Smooth muscle cell of the pulmonary artery (primary cell): ENCODE measurements at places on chromosomes 4 and X. TPM values are rescaled to one million over a fixed set of nuclear protein-coding genes. Genes with fewer than 3 reads are reported as not detected.

GRIA2 gene
- total RNA-seq, result 0.26 TPM in 1 of 2 replicates, not detected in the other

CTAG2 gene
- total RNA-seq, result not detected in 2 replicates

PRDM8 gene
- 4.9 and 6.8 TPM in 2 replicates for total RNA-seq

DKC1 gene
- 26.2 and 36.0 TPM in 2 replicates for total RNA-seq

NUDT9 gene
- total RNA-seq, result 12.7 and 14.7 TPM in 2 replicates

STIM2 gene
- total RNA-seq, result 6.1 and 9.4 TPM in 2 replicates

ETNPPL gene
- total RNA-seq, result not detected in 2 replicates

UGT2B11 gene
- total RNA-seq, result not detected in 2 replicates

ZNF518B gene
- total RNA-seq, result 28.7 and 28.9 TPM in 2 replicates

CPE gene
- 101 and 123 TPM in 2 replicates for total RNA-seq

SRPK3 gene
- 0.91 and 3.6 TPM in 2 replicates for total RNA-seq

PABPC4L gene
- 0.26 and 0.30 TPM in 2 replicates for total RNA-seq

FRG1 gene
- 9.6 and 10.5 TPM in 2 replicates for total RNA-seq

HCCS gene
- 20.3 and 23.5 TPM in 2 replicates for total RNA-seq

LIMCH1 gene
- 33.4 and 47.0 TPM in 2 replicates for total RNA-seq

FMR1NB gene
- not detected in 2 replicates for total RNA-seq

ANKRD50 gene
- 59.8 and 66.8 TPM in 2 replicates for total RNA-seq

BRS3 gene
- total RNA-seq, result not detected in 2 replicates

GPAT3 gene
- 0.72 and 14.1 TPM in 2 replicates for total RNA-seq

ZDHHC15 gene
- total RNA-seq, result 0.23 and 0.91 TPM in 2 replicates

CSAG2 gene
- total RNA-seq, result not detected in 2 replicates

WAS gene
- 0.13 TPM in 2 replicates for total RNA-seq

SH3RF1 gene
- total RNA-seq, result 34.4 and 38.3 TPM in 2 replicates

OTC gene
- not detected in 2 replicates for total RNA-seq

SLC49A3 gene
- 3.4 and 5.3 TPM in 2 replicates for total RNA-seq

PDE6B gene
- 0.39 and 0.79 TPM in 2 replicates for total RNA-seq

MED14 gene
- 21.8 and 27.4 TPM in 2 replicates for total RNA-seq

ACSL4 gene
- 124 and 170 TPM in 2 replicates for total RNA-seq

SYTL5 gene
- 2.2 and 2.9 TPM in 2 replicates for total RNA-seq

SPIN2A gene
- 0.53 and 0.85 TPM in 2 replicates for total RNA-seq

IGSF1 gene
- 0.07 and 0.72 TPM in 2 replicates for total RNA-seq

TSPYL2 gene
- 18.6 and 20.0 TPM in 2 replicates for total RNA-seq

PNMA6F gene
- not detected in 2 replicates for total RNA-seq

TMEM187 gene
- total RNA-seq, result 6.5 and 8.5 TPM in 2 replicates
